ENCODE measurements at places on chromosomes 16 and 17. TPM values are rescaled to one million over a fixed set of nuclear protein-coding genes. Genes with fewer than 3 reads are reported as not detected.

SCARF1 gene
- total RNA-seq, result 7.2 TPM

ENPP7 gene
- not detected for total RNA-seq

TP53TG3 gene
- not detected for total RNA-seq

CDYL2 gene
- 6.3 TPM for total RNA-seq

MYL4 gene
- 2.5 TPM for total RNA-seq

ABAT gene
- 5.6 TPM for total RNA-seq

GNAO1 gene
- 1.4 TPM for total RNA-seq

PRR29 gene
- total RNA-seq, result 0.72 TPM

ITGAX gene
- 161 TPM for total RNA-seq

CIITA gene
- total RNA-seq, result 13.7 TPM

DNA sequence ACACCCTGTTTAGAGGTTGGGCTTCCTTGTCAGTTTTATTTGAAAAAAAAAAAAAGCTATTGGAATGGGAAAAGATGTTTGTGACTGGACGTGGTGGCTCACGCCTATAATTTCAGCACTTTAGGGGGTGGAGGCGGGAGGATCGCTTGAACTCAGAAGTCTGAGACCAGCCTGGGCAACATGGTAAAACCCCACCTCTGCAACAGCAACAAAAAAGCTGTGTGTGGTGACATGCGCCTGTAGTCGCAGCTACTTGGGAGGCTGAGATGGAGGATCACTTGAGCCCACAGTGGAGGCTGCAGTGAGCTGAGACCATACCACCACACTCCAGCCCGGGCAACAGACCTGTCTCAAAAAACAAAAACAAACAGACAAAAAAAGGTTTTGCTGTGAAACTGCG is 66.1 kb upstream of the SIAH1 start:
- no peak for DNase-seq

GRCh38 chr16:15775663-15776304 is 81.0 kb downstream of the MYH11 start:
- no peak for DNase-seq

- no peak for DNase-seq
Observed at GRCh38 chr16:82192665-82193064, 22.6 kb upstream of the MPHOSPH6 start.

GRCh38 chr16:76287466-76287865 is 10.3 kb downstream of the CNTNAP4 start:
- no peak for DNase-seq

DNA sequence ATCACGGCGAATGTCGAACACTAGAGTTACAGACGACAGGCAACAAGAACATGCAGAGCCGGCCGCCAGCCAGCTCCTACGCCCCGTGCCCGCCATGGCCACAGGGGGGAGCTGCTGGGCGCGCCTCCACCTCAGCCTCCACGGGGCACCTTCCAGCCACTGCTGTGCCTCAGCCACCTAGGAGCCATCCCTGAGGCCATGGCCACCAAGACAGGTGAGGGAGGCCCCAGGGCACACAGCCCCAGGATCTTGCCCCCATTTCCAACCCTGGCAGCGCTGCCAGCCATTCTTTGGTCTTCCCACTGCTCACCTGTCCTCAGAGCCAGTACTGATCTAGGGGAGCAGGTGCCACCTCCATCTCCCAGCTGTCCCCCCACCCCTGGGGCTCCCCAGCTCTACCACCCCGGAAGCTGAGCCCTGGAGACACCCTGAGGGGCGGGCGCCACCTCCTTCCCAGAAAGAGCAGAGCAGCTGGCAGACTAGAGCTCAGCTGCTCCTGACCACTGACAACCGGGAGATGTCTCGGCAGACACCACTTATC is 11.8 kb downstream of the GNPTG start:
- DNase-seq, result no peak
